ENCODE measurements at places on chromosomes 7 and 10.

DNA sequence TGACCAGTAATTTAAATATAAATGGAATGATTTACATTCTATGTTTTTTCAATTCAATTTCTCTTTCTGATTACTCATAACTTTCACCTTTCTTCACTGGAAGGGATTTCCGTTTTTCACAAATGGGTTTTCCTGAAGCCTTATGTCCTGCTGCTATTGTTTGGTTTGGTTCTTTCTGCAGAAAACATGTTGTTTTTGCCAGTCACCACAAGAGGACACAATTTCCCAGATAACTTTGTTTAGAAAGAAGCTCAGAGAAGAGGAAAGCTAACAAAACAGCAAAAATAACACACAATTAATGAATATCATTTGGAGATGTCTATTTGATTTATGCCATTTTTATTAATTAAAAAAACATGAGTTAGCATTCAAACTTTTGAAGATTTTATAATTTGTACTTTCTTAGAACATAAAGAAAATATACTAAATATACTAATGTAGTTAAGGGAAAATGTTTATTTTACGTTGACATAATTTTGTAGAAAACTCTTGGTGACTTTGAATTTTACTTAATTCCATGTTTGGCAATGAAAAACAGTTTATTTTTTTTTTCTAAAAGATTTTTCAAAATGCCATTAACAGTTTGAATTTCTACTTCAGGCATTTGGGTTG, 4.6 kb upstream of the TWIST1 start:
- DNase-seq = no peak

DNA sequence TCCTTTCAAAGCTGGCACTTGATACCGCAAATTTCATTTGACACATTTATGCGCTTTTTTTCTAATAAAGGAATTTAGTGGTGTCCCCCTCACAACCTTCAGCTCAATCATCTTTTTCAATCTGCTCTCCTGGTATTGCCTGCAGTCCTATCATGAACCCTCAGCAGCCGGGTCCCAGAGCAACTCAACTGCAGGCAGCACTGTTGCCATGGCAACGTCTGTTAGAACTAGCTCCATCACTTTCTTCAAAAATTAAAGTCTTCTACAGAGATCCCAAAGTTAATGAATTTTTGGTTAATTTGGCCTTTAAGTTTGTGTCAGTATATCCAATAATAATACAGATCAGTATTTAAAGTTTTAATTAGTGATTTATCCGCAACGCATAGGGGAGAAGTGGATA, 136.1 kb upstream of the TARP start:
- DNase-seq = no peak

DNA sequence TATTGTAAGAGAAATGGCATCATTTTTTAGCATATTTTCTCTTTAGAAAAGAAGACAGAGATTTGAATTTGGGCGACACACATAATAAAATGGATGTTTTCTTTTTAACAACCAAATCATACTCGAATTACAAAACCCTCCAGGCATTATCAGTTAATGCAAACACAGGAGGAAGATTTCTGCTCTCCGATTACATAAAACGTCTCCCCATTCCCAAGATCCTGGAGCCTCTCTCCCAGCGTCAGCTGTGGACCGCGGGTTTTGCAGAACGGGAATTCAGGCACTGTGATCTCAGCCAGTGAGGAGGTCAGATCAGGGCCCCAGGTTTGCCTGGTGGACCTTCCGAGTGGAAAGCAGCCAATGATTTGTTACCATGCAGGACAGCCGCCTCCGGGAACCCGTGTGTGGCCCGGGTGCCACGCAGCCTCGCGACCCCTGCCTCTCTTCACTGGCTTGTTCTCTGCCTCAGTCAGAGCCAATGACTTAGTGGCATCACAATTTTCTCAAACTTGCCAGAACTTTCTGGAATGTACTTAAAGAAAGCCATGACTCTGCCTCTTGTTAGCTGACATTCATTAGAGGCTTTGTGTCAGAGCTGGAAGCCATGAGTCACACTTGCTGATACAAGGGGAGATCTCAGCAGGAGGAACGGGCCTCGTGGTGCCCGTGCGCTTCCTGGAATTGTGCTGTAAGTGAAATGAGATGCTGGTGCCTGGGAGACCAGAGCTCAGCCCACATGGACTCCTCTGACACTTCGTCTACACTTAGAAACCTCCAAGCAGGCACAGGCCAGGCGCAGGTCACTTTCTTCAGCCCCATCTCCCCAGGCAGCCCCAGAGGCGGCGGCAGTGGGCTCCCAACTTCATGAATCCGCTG, 246.1 kb downstream of the KLF6 start:
- DNase-seq = no peak

DNA sequence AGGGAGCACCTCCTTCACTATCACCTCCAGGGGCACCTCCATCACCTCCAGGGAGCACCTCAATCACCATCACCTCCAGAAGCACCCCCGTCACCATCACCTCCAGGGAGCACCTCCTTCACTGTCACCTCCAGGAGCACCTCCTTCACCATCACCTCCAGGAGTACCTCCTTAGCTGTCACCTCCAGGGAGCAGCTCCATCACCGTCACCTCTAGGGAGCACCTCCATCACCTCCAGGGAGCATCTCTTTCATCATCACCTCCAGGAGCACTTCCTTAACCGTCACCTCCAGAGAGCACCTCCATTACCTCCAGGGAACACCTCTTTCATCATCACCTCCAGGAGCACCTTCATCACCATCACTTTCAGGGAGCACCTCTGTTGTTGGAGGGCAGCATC, 103.0 kb downstream of the DNAJB6 start:
- no peak for DNase-seq

GRCh38 chr10:79185067-79185774, 116.5 kb downstream of the ZMIZ1 start:
- no peak for DNase-seq

- no peak for DNase-seq
These were observed 15.9 kb upstream of the FAM221A start for GRCh38 chr7:23664122-23664521.

- DNase-seq = peak; percentile 91
These were observed 695 bp upstream of the VDAC2 start for GRCh38 chr10:75209921-75210281.

DNA sequence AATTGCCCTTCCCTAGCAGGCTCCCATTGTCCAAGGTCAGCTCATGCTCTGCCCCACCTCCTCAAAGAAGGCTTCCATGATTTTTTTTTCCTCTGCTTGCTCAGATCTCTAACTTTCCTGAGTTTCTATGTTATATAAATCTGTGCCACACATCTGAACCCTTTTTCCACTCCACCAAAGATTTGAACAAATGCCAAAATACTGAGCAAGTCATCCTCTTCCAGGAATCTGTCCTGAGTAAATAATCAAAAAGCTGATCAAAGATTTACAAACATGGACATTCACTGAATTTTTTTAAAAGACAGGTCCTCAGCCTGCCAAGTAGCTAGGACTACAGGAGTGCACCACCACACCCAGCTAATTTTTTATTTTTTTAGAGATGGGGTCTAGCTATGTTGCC, 102.8 kb upstream of the ARID5B start:
- DNase-seq = no peak

DNA sequence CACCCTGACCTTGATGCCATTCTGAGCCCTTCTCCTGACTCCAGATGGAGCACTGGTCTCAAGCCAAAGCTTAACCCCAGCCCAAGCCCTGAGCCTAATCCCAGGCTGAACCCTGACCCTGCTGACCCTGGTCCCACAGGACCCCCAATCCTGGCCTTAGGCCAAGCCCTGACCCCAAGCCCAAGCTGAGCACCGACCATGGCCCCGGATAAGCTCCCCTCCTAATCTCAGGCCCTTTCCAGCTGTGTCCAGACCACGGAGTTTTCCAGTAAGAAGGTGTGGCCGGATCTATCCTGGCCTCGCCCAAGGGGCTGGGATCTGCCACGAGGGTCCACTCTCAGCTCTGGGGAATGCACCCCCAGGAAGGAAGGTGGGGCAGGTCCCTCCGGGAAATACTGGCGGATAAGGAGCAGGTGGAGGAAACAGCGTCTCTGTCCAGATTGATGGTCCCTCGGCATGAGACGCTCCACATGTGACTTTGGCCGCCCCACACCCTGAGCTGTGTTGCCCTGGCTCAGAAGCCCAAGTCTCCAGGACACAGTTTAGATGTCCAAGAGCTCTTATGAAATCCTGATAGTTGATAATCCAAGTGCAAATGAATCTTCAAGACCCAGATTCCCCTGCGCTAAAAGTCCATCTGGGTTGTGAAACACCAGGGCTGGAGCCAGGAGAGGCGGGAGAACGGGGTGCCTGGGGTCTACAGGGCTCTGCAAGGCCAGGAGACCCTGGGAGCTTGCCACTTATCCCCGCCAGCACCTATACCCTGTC, 10.4 kb downstream of the ELN start:
- DNase-seq = peak; percentile 73

DNA sequence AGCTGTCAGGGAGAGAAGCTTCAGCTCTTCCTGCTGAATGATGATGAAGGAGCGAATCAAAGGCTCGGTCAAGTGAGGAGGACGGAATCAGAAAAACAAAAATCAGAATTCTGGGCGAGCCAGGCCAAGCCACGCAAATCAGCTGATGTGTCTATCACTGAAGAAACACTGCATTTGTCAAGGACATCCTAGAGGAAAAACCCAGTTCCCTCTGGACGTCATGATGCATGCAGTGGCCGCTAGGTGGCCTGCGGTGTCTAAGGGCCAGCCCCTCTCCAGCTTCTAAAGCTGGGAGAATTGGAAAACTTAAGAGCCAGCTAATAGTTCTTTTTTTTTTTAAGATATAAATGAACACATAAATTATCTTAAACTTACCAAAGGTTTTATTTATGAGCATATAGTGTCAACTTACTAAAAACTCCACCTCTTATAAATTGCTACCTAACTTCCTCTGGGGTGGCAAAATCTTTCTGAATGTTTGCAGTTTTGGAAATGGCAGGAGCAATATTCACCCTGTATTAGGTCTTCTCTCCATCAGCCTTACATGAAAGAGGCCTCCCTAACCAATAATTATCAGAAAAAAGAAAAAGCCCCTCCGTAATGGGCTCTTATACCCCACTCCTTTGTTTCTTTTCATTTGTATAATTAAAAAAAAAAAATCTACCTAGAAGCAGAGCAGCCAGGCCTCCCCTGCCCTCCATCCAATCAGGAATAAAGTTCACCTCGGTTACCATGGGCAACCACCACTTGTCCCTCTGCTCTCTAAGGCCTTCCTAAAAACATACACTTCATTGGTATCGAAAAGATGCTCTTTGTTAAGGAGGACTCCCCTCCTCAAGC, 186.8 kb downstream of the USP6NL start:
- peak; percentile 57 for DNase-seq
